Activated CD4-positive, alpha-beta T cell treated with anti-CD3 and anti-CD28 coated beads, Interleukin-2, amount 10 ng/mL, durations not matched to agents 24 days and 14 days (primary cell): ENCODE measurements at places on chromosomes 11 and 22.

GRCh38 chr11:103789952-103790351 lies 246.5 kb upstream of the DDI1 start:
- DNase-seq: no peak

- DNase-seq: no peak
These were observed 76.9 kb upstream of the TRIM77 start for GRCh38 chr11:89633135-89633705.

DNA sequence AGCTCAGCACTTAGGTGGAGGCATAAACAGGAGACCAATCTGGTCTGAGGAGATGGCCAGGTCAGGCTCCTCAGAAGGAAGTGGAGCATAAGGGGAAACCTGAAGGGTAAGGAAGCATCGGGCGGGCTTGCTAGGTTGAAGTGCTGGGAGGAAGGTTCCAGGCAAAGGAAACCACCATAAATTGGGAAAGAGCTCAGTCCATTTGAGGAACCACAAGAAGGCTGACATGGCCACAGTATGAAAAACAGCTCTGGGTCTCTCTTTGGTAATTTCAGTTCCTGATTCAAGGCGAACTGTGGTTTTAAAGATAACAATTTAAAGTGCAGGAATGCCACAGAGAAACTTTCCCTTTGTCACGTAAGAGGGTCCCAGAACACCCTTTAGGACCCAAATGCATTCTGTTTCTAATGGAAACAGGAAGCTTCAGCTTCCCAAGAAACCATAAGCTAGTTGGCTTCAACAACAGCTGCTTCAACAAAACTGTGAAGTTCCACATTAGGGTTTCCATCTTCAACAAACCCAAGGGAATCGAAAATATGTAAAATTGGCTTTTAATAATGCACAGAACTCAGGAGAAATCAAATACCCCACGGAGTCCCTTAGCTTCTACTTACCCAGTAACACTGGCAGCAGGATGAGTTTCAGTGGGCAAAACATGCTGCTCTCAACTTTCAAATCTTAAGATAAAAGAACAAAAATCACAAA lies 10.4 kb downstream of the JAML start:
- peak; percentile 58 for DNase-seq

DNA sequence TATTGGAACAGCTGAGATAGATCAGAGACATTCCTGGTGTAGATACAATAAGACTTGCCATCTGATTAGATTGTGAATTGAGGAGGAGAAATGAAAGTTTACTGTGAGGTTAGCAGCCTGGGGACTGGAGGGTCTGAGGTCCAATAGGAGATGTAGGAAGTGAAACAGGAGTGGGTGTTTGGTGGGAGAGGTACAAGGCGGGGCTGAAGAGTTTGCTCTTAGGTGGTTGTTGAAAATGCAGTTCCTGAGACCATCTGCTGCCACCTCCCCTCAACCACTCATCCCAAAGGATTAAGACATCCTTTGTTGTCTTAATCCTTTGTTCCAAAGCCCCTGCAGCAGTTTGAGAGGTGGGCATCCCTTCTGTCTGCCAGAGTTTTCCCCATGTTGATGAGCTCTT lies 14.8 kb downstream of the PIWIL4 start:
- DNase-seq: no peak

- DNase-seq: no peak
These were observed 265.4 kb downstream of the CADM1 start for GRCh38 chr11:115238791-115239190.

DNA sequence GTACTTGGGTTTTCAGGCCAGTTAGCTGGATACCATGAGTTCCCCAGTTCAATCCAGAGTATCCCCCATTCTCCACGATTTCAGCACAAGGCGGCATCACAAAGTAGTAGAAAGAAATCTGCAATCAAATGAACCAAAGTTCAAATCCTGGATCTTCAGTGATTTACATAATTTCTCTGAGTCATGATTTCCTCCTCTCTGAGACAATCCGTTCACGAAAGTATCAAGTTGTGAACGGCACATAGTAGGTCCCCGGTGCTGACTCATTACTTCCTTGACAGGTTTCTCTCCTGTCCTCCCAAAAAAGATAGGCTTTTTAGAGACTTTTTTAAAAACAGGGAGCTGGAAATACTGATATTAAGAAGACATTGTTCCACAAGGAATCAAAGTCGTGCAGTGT lies 69.1 kb upstream of the AKIP1 start:
- no peak for DNase-seq

DNA sequence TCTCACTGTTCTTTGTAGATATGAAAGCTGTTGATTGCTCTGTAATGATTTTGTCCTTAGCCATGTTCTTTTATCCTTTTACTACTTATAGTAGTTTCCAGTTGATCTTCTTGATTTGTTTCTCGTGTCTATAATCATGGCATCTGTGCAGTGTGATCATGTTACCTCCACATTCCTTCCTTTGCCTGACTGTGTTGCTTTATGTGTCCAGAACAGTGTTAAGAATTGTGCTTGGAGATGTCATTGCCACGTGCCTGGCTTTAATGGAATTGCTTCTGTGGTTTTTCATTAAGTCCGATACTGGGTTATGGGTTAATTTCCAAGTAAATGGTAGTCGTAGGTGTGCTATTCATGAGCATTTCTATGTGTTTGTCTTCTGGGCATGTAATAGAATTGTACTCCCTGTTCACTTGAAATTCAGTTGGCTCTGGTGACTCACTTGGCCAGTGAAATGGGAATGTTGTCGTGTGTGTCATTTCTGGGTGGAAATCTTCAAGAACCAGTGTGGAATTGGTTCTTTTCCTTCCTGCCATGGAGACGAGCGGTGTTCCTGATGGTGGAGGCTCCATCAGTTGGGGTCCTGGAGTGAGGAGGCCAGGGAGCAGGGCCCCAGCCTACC lies 6.8 kb downstream of the GTSE1 start:
- no peak for DNase-seq

- peak; percentile 82 for DNase-seq
These were observed 4.7 kb upstream of the NEAT1 start for GRCh38 chr11:65417702-65418430.

- no peak for DNase-seq
These were observed 59.6 kb downstream of the ST14 start for GRCh38 chr11:130219148-130219547.

GRCh38 chr11:104549019-104549418 lies 349.2 kb downstream of the CASP12 start:
- no peak for DNase-seq

GRCh38 chr11:93652161-93652597 lies 9.3 kb upstream of the CEP295 start:
- peak; percentile 80 for DNase-seq

DNA sequence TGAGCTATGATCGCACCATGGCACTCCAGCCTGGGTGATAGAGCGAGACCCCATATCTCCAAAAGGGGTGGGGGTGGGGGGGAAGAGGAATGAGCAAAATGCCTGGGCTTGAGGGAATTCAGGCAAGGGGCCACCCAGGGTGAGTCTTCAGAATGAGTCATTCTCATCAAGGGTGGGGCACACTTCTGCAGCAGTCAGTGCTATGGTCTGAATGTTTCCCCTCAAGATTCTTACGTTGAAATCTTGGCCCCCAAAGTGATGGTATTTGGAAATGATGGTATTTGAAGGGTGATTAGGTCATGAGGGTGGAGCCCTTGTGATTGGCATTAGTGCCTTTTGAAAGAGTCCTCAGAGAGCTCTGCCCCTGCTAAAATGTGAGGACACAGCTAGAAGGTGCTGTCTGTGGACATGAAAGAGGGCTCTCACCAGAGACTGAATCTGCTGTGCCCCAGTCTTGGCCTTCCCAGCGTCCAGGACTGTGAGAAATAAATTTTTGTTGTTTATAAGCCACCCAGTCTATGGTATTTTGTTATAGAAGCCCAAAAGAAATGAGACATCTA lies 86.4 kb upstream of the THY1 start:
- no peak for DNase-seq

GRCh38 chr22:19951346-19951745 lies 9.7 kb upstream of the TXNRD2 start:
- DNase-seq: no peak

GRCh38 chr11:126284829-126285228 lies 1.9 kb downstream of the TIRAP start:
- DNase-seq: peak; percentile 79
